Activated T-helper 1 cell treated with anti-CD3 and anti-CD28 coated beads, Interleukin-2, amount 50 U/mL, for 16 hours (primary cell): ENCODE measurements at places on chromosomes 2 and 18.

DNA sequence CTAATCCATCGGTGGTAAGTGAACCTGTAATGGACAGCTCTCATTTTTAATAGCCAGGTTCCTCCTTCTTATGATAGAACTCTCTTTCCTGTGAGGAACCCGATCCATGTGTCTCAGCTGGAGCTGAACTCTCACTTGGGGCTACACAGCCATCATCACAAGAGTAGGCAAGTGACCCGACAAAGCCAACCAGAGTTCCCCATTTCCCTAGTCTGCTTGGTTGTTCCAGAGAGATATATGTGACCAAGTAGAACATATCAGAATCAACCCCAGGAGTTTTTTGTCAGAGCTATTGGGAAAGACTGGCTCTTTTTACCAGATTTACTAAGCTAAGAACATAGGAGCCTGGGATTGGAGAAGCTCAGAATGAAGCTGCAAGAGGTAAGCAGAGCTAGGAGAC is 14.6 kb upstream of the HNRNPLL start:
- DNase-seq: no peak

GRCh38 chr2:42801381-42801780 is 9.0 kb upstream of the HAAO start:
- DNase-seq: no peak

DNA sequence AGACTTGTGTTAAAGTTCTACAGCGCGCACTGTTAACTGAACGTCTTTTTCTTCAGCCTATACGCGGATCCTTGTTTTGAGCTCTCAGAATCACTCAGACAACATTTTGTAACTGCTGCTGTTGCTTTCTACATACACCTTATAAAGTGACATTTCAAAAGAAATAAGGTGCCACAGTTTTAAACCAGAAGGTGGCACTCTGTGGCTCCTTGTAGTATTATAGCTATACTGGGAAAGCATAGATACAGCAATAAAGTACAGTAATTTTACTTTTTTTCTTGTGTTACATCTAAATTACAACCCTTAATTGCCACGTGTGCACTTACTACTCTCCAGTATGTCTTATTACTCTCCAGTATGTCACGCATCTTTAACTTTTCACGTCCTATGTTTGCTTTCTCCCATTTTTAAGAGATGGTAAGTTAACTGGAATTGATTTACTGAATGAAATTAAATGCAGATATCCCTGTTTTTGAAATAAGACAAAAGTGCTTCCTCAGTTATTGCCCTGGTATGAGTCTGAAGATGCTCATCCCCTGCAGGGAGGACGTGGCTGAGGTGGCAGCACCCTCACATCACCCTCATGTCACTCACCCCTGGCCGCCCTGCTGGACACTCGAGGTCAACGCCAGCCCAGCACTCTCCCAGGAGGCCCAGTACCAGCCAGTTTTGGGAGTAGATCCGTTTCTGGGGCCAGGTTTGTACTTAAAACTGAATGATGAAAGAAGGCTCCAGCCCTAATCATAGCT is 37.8 kb downstream of the GORASP2 start:
- DNase-seq: no peak

DNA sequence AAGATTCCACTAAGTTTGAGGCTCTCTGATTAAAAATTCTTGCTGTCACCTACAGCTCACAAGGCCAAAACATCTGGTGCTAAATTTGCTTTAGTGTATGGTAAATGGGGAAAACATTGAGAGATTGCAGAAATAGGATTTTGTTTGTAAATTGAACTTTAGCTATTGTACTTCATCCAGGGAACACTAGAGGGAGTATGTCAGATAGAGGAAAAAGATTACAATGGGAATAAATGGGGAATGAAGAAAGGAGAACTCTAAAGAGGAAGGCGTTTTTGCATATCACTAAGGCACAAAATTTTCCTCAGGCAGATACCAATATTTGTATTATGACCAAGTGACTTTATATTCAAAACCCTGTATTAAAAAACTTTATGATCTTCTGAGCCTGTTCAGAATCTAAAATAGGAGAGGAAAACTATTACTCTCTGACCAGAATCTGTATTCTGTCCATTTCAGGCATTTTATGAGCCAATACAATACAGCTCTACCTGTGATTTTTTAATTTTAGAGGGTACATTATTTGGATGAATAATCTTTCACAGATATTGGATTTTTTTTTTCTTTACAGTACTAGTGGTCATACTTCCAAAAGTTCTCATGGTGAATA is 52.3 kb upstream of the ITGB6 start:
- no peak for DNase-seq

DNA sequence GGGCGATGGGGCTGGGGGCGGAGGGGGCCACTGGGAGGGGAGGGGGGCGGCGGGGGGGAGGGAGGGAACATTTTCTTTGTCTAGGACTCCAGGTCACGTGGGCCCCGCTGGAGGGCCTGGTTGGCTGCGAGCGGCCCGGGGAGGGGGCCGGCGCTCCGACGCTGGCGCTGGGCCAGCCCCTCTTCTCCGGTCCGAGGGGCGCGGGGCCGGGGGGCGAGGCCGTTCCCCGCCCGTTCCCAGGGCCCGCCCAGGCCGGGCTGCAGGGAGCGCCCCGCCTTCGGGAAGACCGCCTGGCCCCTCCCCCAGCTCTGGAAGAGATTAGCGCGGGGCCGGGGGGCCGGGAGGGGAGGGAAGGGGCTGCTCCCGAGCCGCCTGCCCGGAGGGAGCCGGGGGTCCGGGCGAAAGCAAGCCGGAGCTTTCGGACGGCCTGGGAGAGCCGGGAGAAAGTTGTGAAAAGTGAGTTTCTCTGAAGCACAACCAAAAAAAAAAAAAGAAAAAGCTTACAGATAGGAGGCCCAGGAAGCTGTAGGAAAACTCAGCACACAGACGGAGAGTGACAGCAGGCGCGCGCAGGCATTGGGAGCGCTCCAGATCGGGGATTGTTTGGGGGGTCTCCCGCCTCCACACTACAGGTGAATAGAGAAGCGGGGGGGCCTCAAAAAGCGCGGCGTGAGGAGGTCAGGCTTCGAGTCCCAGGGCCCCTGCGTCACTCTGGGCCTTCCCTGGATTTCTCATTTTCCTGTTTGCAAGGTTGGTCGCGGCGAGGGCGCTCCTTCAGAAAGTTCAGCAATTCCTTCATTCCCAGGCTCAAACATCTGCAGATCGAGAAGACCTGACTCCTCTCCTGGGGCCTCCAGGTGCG is 84.1 kb upstream of the POMC start:
- DNase-seq: no peak

GRCh38 chr18:58112174-58112573 is 68.1 kb downstream of the NEDD4L start:
- DNase-seq: no peak

DNA sequence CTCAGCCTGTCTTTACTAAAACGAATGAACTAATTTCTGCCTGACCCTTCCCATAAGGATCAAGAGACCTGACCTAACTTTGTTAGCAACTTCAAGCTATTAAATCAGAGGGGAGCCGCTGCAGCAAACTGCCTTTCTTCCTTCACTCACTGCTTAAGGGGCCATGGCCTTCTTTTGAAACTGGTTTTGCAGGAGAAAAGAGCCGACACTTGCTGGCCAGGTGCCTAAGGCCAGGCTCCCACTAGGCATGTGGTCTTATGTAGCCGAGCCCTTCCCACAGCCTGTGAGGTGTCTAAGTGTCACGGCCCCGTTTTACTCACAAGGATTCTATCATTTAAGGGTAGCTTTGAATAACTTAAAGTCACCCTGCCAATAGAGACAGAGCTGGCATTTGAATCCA is 130.8 kb downstream of the ZNF236 start:
- DNase-seq: no peak

- DNase-seq: no peak
Observed at GRCh38 chr2:118554616-118555015, 292.8 kb downstream of the EN1 start.

- DNase-seq: no peak
Observed at GRCh38 chr2:220071696-220072095, 444.3 kb downstream of the SLC4A3 start.

- no peak for DNase-seq
Observed at GRCh38 chr2:43010438-43011157, 215.8 kb downstream of the ZFP36L2 start.

GRCh38 chr2:12717191-12718014 is 667 bp downstream of the TRIB2 start:
- no peak for DNase-seq

DNA sequence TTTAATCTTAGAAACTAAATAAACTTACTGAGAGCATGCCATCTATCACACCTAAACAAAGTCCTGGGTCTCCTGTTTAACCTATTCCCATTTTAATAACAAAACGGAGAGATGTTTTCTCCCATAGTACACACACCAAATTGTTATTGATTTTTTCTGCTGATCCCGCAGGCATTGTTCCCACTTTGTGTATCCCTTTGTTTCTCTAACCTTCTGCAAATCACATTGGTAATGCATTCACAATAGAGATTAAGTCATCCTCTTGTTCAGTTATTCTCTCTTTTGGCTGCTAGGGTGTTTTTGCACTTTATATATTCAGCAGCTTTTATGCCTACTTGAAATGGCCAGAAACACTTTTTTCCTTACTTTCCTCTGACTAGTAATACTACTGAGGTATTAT is 1071.9 kb upstream of the CDH2 start:
- no peak for DNase-seq

DNA sequence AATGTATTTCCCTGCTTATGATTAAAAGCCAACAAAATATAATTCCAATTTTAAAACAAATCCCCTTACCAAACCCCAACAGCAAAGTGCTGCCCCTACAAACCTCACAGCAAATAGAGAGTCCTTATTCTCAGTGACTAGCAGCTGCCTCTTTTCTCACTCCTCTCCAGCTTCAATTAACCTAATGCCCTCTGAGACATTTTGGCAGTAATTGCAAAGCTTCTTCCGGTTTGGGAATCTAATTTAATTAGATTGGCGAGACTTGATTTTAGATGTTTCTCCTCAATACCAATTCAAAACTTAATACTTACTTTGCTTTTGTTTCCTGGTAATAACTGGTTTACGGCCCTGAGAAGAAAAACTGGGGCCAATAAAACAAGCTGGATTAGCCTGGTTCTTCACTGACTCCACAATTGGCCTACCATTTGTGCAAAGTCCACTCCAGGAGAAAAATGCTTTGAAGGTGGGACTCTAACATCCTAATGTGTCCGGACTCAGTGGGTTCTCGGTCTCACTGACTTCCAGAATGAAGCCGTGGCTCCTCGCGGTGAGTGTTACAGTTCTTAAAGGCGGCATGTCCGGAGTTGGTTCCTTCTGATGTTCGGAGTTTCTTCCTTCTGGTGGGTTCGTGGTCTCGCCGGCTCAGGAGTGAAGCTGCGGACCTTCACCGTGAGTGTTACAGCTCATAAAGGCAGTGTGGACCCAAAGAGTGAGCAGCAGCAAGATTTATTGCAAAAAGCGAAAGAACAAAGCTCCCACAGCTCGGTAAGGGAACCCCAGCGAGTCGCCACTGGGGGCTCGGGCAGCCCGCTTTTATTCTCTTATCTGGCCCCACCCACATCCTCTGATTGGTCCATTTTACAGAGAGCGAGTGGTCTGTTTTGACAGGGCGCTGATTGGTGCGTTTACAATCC is 52.8 kb downstream of the SLC35F5 start:
- DNase-seq: no peak

DNA sequence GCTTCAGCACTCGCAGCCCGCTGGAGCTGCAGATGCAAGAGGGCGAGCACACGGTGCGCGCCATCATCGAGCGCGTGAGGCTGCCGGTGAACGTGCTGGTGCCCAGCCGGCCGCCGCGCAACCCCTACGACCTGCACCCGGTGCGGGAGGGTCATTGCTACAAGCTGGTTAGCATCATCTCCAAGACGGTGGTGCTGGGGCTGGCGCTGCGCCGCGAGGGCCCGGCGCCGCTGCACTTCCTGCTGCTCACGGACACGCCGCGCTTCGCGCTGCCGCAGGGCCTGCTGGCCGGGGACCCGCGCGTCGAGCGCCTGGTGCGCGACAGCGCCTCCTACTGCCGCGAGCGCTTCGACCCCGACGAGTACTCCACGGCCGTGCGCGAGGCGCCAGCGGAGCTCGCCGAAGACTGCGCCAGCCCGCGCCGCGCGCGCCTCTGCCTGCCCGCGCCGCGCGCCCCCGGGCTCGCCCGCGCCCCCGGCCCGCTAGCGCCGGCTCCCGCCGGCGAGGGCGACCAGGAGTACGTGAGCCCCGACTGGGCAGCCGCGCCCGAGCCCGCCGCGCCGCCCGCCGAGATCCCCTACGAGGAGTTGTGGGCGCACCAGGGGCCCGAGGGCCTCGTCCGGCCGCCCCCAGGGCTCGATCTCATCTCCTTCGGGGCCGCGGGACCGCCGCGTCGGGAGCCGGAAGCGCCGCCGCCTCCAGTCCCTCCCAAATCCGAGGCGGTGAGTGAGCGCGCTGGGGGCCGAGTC is 11.8 kb downstream of the GAREM2 start:
- peak; percentile 78 for DNase-seq

DNA sequence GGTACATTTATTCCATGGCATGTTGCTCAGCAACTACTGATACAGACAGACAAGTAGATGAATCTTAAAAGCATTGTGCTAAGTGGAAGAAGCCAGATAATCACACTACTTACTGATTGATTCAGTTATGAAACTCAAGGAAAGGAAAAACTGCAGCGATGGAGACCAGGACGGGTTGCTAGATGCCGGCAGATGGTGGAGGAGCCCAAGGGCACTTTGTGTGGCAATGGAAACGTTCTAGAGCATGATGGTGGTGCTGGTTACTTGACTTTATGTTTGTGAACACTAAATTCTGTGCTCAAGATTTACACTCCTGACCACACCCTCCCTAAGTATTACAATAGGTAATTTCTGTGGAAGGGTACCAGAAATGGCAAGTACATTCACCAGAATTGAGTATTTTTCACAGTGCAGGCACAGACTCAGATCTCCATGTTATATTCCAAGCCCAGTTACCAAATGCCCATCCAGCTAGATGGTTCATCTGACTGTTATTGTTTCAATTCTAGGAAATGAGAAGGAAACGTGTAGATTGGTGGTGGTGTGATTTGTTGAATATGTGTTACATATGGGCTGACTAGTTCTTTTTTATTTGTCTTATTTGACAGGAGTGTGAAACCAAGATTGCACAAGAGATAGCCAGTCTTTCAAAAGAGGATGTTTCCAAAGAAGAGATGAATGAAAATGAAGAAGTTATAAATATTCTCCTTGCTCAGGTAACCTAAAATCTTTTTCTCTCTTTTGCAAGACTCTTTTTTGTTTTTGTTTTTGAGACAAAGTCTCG is 55.1 kb downstream of the RALBP1 start:
- DNase-seq: no peak

DNA sequence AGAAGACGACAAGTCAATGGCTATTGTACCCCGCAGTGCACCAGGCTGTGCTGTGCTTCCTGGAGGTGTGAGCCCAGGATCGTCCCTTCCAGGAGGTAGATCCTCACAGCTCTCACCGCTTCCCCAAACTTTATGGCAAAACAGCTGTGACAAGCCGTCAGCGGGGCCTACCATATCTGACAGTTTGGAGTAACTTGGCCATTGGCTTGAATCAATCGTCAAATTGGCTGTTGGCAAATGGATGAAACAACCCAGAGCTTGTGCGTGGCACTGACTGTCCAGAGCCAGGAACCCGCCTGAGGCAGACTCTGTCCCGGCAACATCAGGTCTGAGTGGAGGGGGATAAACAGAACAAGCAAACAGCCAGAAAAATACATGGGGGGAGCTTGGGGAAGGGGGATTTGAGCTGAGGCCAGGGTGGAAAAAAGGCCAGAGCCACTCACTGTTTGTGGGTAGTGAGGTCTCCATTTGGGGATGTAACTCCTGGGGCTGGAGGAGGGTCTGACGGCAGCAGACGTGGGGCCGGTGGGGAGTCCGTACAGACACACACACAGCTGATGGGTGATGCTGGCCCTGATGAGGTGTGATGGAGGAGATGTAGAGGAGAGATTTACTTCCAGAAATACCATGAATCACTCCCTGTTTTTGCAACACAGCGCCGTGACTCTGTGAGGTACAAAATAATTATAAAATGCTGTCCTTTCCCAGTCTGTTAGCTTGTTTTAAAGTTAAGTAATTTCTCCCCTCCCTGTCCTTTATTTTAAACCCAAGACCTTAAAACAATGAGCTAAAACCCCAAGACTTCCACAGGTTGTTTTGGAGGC is 174.8 kb downstream of the TWIST2 start:
- DNase-seq: no peak
